ENCODE measurements at places on chromosomes 6 and 20.

DNA sequence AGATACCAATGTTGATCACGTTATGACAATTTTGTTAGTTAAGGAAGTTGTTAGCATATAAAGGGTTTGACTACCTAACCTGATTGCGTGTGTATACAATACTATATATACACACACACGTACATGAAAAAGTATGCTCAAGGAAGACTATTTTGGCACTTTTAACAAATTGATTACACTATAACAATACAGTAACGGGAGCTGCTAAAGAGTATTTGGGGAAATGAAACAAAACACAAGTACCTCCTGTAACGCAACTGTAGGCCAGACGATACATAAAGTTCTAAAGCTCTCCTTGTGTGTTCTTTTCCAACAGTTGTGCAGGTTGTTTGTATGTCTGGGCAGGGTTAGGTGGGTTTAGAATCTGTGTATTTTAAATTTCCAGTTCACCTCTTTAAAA lies 98.7 kb downstream of the PLEKHG1 start:
- no peak for DNase-seq

GRCh38 chr6:128507337-128508310 lies 12.8 kb downstream of the PTPRK start:
- DNase-seq = no peak

DNA sequence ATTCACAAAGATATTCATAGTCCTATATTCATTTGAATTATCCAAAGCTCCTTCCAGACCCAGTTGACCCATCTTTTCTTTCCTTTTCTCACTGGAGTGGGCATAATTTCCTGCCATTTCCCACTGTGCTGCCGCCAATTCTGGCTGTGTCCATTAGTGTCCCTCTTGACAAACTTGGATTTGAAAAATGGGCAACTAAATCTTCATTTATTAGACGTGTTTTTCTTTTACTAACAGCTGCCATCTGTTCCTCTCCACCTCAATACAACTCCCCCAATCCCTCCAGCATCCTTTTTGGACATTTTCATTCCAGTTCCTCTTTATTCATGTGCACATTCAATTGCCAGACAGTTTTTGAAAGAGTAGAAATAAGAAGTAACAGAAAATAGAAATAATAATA lies 90.5 kb downstream of the PCSK2 start:
- DNase-seq = no peak

DNA sequence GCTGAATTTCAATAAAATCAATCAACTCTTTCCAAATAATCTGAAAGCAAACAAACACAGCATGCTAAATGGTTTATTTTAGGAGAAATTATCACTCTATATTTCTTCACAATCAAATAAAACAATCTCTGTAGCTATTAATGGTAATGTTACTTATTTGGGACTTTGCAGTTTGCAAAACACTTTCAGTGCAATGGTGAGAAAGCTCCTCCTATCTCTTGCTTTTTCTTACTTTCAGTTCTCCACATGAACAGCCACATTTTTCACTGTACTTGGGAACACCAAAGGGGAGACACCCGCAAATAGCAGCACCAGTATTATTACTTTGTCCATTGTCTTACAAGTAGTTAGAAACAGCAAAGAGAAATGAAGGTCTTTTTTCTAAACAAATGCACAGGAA lies 92.4 kb downstream of the DST start:
- no peak for DNase-seq

GRCh38 chr6:127182501-127182900 lies 64.0 kb downstream of the RSPO3 start:
- DNase-seq = no peak

- peak; percentile 85 for DNase-seq
Observed at GRCh38 chr20:46995561-46996142, 101.0 kb downstream of the EYA2 start.

DNA sequence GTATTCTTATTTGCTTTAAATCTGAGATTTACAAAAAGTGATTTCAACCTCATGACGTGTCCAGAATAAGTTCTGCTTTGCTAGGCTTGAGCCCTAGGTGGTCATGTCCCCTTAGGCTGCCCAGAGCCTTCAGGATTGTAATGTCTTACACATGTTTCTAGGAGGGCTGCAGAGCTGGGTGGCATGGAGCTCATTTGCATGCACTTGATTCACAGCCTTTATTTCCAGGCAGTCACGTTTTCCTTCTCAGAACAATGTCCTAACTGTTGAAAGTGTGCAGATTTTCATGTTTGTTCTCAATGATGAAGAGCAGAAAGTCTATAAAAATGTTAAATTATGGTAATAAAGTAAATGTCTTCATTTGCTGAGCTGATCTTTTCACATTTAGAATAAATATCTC lies 448.6 kb upstream of the SOX4 start:
- DNase-seq = no peak

GRCh38 chr20:21516180-21516567 lies 2.3 kb upstream of the NKX2-2 start:
- no peak for DNase-seq

GRCh38 chr20:25248786-25249172 lies 894 bp downstream of the PYGB start:
- no peak for DNase-seq

GRCh38 chr20:15155848-15156401 lies 818.5 kb upstream of the FLRT3 start:
- DNase-seq = no peak

GRCh38 chr6:34969662-34970265 lies 80.7 kb downstream of the ANKS1A start:
- no peak for DNase-seq

GRCh38 chr6:88761237-88762031 lies 202.0 kb downstream of the RNGTT start:
- DNase-seq = no peak

GRCh38 chr6:152946995-152947394 lies 35.8 kb downstream of the FBXO5 start:
- no peak for DNase-seq

DNA sequence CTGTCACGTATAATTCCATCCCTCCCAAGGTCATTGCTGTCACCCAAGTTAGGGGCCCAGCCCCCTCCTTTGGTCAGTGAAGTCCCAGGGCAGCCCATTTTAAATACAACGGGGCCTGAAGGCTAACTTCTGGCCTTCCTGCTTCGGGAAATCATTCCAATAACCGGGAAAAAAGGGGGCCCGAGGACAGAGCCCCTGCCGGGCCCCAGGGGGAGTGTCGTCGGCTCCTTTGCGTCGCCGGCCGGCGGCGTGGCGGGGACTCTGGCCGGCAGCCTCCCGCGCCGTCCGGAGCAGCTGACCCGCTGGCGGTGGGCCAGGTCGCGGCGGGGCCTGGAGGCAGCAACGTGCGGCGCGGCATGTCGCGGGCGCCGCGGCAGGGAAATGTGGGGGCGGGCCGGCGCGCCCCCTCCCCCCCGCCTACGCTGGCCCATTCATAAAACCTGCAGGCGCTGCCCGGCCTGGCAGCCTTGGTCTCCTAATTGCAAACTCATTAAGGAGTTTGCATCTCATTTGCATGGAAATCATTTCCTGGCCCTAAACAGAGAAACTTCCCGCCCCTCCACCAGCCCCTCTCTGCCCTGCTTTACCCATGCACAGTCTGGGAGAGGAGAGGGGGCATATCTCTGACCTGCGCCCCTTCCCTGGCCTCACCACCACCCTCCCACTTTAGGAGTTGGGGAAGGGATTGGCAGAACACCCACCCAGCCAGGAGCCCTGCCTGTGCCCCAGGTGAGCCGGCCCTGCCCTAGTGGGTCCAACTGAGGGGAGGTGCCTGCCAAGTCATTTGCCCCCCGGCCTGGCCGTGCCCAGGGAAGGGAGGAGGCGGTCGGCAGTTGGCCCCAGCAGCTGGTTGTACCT lies 50.7 kb downstream of the MRPL14 start:
- DNase-seq = no peak

GRCh38 chr6:43972913-43973300 lies 154.3 kb downstream of the MRPL14 start:
- no peak for DNase-seq

DNA sequence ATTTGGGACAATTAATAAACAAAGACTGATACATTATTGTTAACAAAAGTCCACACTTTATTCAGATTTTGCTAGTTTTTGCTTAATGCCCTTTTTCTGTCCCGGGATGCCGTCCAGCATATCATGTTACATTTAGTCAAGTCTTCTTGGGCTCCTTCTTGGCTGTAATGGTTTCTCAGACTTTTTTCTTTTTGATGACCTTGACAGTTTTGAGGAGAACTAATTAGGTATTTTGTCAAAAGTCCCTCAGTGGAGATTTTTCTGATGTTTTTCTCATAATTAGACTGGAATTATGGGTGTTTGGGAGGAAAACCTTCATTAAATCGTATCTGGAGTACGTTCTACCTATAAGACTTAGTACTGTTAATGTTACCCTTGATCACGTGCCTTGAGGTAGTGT lies 177.2 kb downstream of the MCHR2 start:
- DNase-seq = no peak

- no peak for DNase-seq
Observed at GRCh38 chr6:132261354-132261753, 139.9 kb downstream of the MOXD1 start.

DNA sequence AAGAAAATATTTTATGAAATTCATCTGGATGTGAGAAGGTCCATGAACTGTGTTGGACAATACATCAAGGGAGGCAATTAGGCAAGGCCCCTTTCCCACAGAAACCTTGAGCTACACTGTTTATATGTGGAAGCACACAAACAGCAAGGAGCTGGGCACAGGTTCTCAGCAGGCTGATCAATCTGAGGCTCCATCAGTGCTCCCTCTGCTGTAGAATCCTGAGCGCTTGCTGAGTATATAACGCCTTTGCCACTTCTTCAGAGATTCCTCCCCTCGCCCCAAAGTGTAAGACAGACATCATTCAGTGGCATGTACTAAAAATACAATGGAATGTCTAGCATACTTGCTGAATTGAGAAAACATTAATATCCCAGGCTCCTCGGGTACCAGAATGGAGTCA lies 146.9 kb downstream of the PRKN start:
- no peak for DNase-seq

- no peak for DNase-seq
Observed at GRCh38 chr6:161922631-161923119, 648.8 kb upstream of the AGPAT4 start.

- DNase-seq = no peak
Observed at GRCh38 chr6:159390381-159390780, 221.2 kb downstream of the FNDC1 start.

- DNase-seq = no peak
Observed at GRCh38 chr20:46334303-46334904, 26.1 kb upstream of the CDH22 start.

Data from NCI-H1436 (cell line).